ENCODE measurements at places on chromosomes 7 and 10.

DNA sequence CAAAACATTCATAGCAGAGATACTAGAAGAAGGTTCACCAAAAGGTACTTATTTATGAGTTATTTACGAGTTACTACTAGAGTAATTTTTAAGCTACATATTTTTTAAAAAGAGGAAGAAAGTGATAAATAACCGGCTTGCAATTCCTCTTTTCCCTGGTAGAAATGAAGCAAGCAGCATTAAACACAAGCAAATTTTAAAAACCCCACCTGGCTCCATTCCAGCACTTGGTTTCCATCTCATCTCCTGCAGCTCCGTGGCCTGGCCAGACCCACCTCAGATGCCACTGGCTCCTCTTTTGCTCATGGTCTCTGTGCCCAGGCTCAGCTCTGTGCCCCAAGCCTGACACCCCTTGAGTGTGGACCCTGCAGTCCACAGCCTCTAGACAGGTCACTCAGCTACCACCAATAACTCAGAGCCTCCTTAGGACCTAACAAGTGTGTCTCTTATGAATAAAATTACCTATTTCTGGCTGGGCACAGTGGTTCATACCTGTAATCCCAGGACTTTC, 479.5 kb downstream of the TNS3 start:
- DNase-seq, result no peak

- DNase-seq, result no peak
Observed at GRCh38 chr7:90178679-90179278, 24.5 kb downstream of the STEAP1 start.

GRCh38 chr7:68336594-68336993, 1261.7 kb upstream of the AUTS2 start:
- no peak for DNase-seq

- no peak for DNase-seq
Observed at GRCh38 chr10:95532536-95532935, 28.6 kb downstream of the SORBS1 start.

- DNase-seq, result no peak
Observed at GRCh38 chr7:43039346-43039745, 73.1 kb upstream of the HECW1 start.

- DNase-seq, result peak; percentile 69
Observed at GRCh38 chr7:2864999-2865670, 21.0 kb upstream of the GNA12 start.

DNA sequence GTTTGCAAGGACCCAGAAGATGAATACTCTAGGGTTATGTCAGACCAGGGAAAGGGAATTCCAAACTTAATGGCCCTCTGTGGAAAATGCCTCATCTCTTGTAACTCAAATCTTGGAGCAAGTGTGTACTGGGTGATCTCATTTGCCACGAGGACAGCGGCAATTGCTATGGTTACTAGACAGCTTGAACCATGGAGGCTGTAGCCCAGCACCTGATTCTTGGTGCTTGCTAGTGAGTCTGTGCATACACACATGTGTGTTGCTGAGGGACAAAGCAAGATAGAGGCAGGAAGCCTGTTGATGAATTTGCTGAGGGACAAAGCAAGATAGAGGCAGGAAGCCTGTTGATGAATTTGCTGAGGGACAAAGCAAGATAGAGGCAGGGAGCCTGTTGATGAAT, 58.6 kb upstream of the FEZF1 start:
- no peak for DNase-seq
